ENCODE measurements at places on chromosomes 16 and 17. TPM values are rescaled to one million over a fixed set of nuclear protein-coding genes. Genes with fewer than 3 reads are reported as not detected.

DNA sequence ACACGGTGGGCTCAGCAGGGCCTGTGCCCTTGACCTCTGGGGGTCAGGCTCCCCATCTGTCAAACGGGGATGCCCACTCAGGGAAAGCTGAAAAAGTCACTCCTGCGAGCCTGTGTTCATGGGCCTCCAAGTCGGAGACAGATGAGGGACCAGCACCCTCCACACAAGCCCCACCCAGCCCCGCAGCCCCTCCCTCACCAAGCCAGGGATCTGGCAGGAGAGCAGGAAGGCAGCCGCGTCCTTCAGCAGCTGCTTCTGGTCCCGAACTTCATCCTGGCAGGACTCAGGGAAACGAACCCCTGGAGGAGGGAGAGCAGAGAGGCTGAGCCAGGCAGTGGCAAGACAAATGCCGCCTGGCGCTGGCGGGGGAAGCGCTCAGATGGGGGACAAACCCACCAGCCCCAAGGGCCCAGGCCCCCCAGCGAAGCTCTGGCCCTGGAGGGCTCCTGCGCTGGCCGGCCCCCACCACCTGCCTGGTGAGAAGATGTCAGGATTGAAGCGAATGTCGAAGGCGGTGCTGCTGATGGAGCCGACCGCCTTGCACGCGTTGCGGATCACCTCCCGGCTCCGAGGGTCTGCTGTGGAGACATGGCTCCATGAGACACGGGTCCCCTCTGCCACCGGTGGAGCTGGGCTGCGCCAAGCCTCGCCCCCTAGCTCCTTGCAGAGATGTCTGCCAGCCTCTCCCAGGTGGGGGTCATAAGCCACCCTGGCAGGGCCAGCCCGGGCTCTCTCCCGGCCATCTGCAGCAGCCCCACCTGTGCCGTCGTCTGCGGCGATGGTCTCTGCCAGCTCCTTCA lies 15.4 kb downstream of the CLUH start:
- DNase-seq: no peak

GRCh38 chr16:17131351-17131750 lies 339.4 kb downstream of the XYLT1 start:
- DNase-seq: no peak

GRCh38 chr17:80263253-80264204 lies 2.9 kb downstream of the RNF213 start:
- peak; percentile 88 for DNase-seq

DNA sequence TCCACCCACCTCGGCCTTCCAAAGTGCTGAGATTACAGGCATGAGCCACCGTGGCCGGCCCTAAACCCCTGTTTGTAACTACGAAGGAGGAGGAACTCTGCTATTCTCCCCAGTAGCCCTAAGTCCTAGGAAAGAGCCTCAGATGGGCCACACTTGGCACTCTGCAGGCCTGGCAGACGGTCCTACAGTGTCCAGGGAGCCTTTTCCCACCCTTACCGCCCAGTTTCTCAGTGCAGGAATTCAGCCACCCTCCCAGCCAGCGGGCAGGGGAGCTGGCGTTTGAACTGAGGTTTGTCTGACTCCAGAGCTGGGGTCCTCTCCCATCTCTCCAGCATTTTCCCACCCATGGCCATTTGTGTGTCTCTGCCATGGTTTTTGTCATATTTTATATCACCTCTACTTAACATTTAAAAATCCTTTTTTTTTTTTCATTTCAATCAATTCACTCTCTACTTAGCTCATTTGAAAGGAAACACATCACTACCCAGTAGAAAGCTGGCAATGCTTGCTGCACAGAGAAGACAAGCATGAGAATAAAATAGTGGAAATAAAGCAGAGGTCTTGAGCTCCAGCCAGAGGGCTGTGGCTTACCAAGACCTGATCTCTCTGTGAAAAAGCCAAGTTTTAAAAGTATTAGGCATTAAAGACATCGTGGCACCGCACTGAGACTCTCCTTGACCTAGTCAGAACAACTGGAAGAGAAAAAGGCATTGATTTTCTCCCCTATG lies 34.9 kb downstream of the BCO1 start:
- DNase-seq: no peak

DNA sequence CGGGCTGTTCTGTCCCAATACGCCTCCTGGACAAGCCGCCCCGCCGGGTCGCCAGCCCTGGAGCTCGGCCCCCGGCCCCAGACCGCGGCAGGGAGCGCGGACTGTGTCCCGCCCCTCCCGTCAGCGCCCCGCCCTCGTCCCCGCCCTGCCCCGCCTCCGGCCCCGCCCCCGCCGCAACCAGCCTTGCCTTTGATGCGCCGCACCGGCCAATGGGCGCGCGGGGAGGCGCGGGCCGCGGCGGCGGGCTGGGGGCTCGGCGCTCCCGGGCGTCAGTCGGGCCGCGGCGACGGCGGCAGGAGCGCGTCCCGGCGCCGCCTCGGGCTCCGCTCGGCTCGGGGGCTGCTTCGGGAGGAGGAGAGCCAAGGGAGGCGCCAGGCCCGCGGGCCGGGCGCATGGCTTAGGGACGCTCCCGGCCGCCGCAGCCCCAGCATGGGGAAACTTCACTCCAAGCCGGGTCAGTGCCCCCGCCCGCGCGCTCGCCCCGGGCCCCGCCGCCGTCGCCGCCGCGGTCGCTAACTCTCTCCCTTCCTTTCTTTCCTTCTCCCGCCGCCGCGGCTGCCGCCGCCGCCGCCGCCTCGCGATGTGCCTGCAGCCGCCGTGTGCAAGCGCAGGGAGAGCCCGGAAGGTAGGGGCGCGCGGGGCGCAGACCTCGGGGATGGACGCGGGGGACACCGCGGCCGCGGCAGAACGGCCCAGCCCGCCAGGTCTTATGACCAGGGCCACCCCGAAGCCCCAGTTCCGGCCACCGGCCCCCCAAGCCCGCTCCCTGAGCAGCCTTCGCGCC lies at the start of gene NKD1:
NKD1 (plus strand) TSS at position 272 of the 784 bp plus-strand sequence; CDS start at position 430, 158 bp downstream.
- DNase-seq: peak; percentile 69

- no peak for DNase-seq
Measured at GRCh38 chr16:82007189-82007588, 4.1 kb downstream of the SDR42E1 start.

GRCh38 chr16:84302111-84302954 lies 7.7 kb downstream of the WFDC1 start:
- peak; percentile 29 for DNase-seq

DNA sequence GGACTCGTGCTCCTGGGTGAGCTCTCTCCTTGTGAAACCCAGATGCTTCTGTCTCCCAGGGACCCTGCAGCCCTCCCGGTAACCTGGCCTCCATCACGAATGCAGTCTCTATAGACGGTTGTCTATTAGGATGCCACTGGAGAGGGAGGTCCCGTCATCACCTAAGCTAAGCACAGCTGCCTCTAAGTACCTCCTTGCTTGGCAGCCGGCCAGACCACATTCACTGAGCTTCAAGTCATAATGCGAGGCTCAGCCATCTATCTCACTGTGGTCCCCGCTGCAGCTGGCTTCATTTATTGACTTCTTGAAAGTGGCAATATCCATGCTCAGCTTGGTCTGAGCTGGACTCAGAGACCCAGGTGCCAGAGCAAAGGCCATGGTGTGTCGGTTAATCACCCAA lies 74.5 kb upstream of the HSBP1 start:
- peak; percentile 77 for DNase-seq

GRCh38 chr17:50956750-50957523 lies 90.8 kb upstream of the TOB1 start:
- peak; percentile 52 for DNase-seq

DNA sequence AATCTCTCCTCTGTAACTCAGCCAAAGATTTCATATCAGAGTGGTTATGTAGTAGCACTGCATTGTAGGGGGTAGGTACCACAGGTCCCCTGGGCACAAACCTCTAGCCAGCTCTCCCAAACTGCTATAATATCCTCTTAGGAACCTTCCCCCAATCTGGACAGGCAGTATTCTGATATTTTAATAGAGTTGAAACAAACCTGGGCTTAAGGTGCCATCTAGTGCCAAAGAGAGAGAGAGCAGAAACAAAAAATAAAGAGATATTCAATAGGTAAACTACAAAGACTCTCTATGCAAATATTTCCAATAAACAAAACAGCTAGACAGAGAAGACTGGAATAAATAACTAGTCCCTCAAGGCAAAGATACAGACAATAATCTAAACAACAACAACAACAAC lies 1070.0 kb downstream of the CDH11 start:
- peak; percentile 14 for DNase-seq

GRCh38 chr17:49442041-49442440 lies 27.4 kb upstream of the PHB1 start:
- no peak for DNase-seq

DNA sequence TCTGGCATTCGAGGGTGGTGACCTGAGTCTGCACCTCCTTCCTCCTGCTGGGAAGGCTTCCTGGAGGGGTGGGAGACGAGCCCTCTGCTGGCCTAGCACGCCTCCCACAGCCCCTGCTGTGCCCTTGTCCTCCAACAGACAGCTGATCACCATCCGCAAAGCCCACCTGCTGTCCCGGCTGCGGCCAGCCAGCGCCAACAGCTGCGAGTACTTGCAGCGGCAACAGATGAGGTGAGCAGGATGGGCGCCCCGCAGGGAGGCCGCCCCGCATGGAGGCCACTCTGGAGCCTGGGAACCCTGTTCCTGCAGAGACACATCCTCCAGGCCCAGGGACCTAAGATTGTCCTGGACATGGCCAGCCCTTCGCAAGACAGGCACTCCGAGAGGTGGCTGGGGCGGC lies 21.6 kb downstream of the UBALD1 start:
- DNase-seq: no peak

Gene KRTAP3-2
- not detected for total RNA-seq

Gene CD300A
- total RNA-seq: not detected

Gene MIEN1
- total RNA-seq: 49.1 TPM

Data from RPMI7951 (cell line).